Stimulated activated CD8-positive, alpha-beta memory T cell treated with anti-CD3 and anti-CD28 coated beads, Interleukin-4, amount 100 ng/mL, for 4 hours (primary cell): ENCODE measurements at places on chromosomes 6 and 20.

- no peak for DNase-seq
Measured at GRCh38 chr6:68572525-68572924, 62.6 kb upstream of the ADGRB3 start.

- DNase-seq, result no peak
Measured at GRCh38 chr6:98871057-98871456, 36.7 kb downstream of the POU3F2 start.

GRCh38 chr6:84508981-84509380 is 255.4 kb downstream of the TBX18 start:
- no peak for DNase-seq

DNA sequence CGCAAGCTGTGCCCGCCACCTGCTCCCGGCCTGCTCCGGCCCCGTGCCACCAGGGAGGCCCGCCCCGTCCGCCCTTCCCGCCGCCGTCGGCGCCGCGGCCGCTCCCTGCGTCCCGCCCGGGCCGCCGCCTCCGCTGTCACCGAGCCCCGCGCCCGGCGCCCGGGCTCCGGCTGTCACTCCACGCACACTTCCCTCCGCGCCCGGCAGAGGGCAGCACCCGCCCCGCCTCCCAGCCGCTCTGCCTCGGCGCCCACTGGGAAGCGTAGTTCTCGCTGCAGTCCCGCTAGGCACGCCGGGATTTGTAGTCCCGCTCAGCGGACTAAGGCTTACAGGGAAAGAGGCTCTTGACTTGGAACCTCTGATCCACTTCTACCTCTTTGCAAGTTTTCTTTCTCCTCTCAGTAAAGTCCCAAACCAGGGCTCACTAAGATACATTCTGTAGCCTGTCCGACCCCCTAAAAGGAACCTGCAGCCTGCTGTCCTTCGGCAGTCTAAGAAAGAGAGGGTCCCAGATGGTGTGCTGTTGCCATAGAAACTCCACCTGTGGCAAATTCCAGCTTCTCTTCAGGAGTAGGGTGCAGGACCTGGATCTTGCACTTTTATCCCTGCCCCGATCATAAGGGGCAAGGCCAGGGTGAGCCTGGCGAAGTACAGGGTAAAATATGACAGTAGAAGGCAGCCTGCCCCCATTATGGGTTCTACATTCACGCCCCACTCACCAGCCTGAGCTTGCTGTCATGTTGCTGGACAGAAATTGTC is at the start of gene TFEB:
Gene TFEB (minus strand): TSS at position 182 of the 759 bp plus-strand sequence. CDS start 44,395 bp downstream, outside the sequence.
- peak; percentile 89 for DNase-seq

DNA sequence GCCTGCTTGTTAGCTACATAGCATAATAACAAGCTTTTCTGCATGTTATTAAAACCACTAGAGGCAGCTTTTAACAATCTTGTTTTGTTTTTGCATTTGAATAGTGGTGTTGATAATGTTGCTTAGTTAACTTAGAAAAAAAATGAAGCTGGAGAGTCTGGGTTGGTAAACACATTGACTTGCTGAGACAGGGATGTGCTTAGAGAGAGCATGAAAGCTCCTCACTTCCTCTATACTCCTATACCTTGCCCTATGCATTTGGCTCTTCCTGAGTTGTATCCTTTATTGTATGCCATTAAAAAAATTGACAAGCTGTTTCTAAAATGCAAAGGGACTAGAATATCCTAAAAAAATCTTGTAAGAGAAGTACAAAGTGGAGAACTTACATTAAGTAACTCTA is 13.6 kb downstream of the FAM83B start:
- DNase-seq, result no peak

GRCh38 chr20:34517114-34517505 is 888 bp downstream of the DYNLRB1 start:
- no peak for DNase-seq

DNA sequence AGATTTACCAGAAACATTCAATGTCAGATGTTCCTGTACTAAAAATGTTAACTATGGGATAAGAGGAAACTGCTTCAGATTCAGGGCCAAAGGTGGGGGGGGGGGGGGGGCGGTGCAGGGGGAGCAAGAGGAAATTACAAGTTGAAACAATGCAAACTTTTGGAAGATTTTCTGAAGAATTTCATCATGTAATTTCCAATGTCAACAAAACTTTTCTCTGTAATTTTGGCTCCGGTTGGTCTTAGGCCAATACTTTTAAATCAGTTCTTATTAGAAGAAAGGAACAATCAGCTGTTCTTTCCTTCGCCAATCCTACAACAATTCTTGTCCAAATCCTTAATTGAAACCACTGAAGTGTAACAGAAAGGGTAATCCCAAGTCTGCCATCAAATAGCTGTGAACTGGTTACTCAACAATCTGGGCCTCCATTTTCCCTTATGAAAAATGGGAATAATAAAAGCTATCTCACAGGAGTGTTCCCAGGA is 13.1 kb downstream of the UQCC1 start:
- no peak for DNase-seq
